Kidney epithelial cell (primary cell): ENCODE measurements at places on chromosomes 6 and 20. TPM values are rescaled to one million over a fixed set of nuclear protein-coding genes. Genes with fewer than 3 reads are reported as not detected.

SLC25A27 gene
- total RNA-seq = 0.68 and 6.9 TPM in 2 replicates

DNA sequence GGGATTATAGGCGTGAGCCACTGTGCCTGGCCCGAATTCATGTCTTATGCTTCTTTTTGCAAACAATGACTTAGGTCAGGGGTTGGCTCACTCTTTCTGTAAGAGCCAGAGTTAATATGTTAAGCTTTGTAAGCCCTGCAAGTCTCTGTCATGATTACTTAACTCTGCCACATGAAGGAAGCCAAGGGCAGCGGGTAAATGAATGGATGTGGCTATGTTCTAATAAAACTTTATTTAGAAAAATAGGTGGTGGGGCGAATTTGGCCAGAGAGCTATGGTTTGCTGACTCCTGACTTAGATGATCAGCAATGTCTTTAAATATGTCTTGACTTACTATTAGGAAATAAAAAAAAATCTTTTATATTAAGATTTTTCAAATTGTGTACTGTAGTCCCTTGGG, 114.9 kb upstream of the ZFP64 start:
- DNase-seq = no peak

DNA sequence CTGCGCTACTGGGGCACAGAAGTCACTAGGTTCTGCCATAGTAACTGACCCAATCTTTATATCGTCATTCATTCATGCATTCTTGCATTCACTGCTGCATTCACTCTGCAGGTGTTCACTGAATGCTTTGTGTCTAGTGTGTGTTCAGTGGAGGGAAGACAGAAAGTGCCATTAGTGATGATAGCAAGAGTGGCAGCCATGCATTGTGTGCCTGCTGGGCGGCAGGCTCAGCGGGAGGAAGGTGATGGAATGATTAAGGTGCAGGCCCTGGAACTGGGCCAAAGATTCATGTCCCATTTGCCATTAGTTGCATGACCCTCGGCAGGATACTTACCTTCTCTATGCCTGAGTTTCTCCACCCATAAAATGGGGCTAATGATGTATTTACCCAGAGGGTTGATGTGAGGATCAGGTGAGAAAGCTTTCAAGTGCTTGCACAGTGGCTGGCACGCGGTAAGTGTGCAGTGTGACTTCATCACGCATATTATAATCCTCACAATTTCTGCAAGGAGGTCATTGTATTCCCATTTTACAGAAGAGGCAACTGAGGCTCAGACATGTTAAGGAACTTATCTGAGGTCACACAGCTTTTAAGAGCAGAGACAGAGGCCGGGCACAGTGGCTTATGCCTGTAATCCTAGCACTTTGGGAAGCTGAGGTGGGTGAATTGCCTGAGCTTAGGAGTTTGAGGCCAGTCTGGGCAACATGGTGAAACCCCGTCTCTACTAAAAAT, 40.1 kb downstream of the ITPR3 start:
- DNase-seq = no peak

SNX9 gene
- 66.5 and 67.3 TPM in 2 replicates for total RNA-seq

DNA sequence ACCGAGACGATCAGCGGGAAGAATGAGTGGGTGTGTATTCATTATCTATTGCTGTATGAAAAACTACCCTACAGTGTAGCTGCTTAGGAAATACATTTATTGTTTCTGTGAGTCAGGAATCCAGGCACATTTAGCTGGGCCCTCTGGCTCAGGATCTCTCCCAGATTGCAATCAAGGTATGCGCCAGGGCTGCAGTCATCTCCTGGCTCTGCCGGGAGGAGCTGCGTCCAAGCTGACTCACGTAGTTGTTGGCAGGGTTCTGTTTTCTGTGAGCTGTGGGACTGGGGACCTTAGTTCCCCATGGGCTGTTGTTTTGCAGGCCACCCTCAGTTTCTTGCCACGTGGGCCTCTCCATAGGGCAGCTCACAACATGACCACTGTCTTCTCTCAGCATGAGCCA, 68.2 kb upstream of the FUCA2 start:
- no peak for DNase-seq

MUC21 gene
- not detected in 2 replicates for total RNA-seq

RNF144B gene
- total RNA-seq = 13.2 and 15.5 TPM in 2 replicates

DNA sequence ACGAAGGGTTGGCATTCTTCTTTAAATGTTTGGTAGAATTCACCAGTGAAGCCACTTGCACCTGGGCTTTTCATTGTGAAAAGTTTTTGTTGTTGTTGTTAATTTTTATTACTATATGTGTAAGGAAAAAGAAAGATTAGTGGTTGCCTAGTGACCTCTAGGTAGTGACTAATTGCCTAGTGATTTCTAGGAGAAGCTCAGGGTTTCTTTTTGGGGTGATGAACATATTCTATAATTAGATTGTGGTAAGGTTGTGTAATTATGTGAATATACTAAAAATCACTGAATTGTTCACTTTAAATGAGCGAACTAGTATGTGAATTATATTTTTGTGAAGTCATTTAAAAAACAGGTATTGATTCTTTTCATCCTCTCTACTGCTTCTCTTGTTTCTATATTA, 123.8 kb upstream of the TMEM170B start:
- DNase-seq = no peak

DNA sequence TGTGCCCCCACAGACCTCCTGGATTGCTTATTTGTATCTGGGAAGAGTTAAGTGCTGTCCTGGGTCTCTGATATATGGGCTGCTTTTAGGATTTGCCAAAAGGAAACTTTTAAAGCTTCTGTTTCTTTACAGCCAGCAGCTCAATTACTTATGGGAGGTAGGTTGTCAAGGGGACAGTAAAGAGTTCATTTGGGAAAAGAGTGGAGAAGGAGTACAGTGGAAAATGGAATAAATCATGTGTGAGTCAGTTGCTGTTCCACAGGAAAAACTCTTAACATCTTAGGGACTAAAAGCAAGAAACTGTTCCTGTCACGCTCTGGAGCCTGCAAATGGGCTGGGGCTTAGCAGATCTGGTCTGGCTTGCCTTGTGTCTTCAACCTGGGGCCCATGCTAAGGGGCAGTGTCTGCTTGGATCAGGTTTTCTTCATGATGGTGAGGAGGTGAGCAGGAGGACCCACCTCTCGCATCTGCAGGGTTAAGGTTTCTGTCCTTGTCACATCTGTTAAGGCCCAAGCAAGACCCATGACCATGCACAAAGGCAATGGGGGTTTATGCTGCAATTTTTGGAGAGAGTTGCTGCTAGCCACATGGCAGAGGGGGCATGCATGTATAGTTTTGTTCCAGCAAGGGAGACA, 8.7 kb upstream of the CST1 start:
- no peak for DNase-seq

ZSCAN16 gene
- 6.4 and 10.5 TPM in 2 replicates for total RNA-seq

GRCh38 chr20:911882-912600, 4.1 kb downstream of the ANGPT4 start:
- DNase-seq = no peak

DNA sequence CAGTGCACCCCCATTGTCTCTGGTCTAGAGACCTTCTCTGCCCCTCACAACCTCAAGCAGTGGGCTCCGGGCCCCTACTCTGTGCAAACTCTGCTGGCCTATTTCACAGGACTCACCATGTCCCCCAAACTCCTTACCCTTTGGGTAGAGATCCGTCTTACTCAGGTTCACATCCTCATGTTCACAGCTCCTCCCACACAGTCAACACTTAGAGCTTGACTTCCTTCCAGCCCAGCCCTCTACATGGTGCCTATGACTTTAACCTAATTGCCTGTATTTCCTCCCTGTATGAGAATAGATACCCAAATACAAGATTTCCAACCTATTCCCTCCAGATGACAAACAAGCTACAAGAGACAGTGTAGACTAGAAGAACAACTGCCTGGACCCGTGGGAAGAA, 528.6 kb upstream of the JARID2 start:
- no peak for DNase-seq

- DNase-seq = no peak
Observed at GRCh38 chr6:146791930-146792329, 193.2 kb downstream of the ADGB start.

SIRPG gene
- total RNA-seq = not detected in 2 replicates

- no peak for DNase-seq
Observed at GRCh38 chr6:28078836-28079235, 1.5 kb upstream of the ZNF165 start.

BPIFA2 gene
- total RNA-seq = not detected in 2 replicates
